Activated naive CD4-positive, alpha-beta T cell treated with anti-CD3 and anti-CD28 coated beads, Interleukin-2, amount 10 ng/mL, durations not matched to agents 7 days and 5 days (primary cell): ENCODE measurements at places on chromosomes 2 and 18.
A peak's percentile ranks its signal among the peaks of the same experiment; 100 is the strongest.

DNA sequence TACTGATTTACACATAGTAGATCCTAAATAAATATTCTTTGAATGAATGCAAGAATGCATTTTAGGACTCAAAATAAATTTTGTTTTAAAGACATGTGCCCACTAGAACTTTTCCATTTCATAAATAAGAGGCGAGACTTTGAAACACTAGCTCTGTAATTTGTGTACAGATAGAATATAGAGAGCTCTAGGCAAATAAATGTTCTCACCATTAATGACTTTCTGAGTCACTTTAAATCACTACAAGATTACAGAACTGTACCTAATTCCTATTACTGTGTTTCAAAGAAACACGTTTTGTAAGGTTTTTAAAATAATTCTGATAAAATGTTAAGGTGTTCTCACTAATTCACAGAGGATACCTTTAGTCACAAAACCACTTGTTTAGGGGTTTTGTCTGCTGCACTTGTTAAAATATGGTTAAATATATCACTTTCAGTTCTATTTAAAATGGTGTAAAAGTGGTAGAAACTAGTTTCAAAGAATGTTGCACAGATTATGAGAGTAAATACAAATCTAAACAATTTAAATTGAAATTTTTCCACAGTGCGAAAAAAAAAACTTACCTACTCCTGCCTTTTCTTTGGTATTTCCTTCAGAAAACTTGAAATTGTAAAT lies 158.7 kb upstream of the ZC3H15 start:
- no peak for DNase-seq

DNA sequence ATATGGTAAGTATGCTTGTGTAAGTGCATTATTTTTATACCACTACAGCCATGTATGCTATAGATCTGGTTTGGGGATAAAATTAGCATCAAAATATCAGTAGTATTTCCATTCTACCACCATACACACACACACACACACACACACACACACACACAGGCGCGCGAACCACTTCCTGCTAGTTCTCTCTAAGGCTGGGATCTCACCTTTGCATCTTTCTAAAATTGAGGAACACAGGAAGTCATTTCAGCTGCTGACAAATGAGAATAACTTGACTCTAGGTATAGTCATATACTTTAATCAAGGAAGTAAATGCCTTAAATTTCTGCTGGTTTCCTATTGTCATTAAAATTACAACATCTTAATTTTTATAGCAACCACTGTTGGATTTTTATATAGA lies 72.5 kb downstream of the RBM43 start:
- peak; percentile 41 for DNase-seq

DNA sequence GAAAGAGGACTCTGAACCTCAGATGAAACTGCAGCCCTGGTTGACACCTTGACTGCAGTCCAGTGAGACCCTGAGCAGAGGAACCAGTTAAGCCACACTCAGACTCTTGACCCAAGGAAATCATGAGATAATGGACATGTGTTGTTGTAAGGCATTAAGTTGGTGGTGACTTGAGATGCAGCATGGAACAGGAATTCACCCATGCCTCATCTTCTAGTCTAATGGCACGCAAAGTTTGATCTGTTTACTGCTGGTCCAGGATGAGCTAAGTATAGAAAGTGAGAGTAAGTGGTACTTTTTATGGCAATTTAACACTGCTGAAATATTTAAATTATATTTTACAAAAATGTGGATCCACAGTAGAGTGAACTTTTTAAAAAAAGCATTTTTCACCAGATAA lies 51.3 kb upstream of the LTBP1 start:
- no peak for DNase-seq

DNA sequence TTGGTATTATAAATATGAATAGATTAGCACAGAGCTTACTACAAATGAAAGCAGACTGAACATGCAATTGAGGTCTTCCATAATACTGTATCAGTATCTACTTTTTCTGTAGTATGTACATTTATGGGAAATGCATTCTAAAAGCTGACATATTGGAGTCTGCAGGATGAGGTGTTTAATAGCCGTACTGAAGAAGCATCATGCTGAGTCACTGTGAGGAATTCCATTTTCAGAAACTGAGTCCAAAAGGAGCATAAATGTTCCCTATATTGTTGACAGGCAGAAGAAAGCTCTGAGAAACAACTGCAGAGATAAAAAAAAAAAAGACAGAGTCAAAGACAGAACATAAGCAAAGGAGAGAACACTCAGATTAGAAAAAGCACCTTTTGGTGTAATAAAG lies 366.7 kb upstream of the SPHKAP start:
- no peak for DNase-seq

GRCh38 chr2:149467436-149467835 lies 120.1 kb downstream of the MMADHC start:
- DNase-seq = no peak

- DNase-seq = no peak
Measured at GRCh38 chr2:240856151-240856980, 12.3 kb upstream of the AGXT start.

GRCh38 chr2:102618452-102619413 lies 620 bp upstream of the SLC9A2 start:
- no peak for DNase-seq

DNA sequence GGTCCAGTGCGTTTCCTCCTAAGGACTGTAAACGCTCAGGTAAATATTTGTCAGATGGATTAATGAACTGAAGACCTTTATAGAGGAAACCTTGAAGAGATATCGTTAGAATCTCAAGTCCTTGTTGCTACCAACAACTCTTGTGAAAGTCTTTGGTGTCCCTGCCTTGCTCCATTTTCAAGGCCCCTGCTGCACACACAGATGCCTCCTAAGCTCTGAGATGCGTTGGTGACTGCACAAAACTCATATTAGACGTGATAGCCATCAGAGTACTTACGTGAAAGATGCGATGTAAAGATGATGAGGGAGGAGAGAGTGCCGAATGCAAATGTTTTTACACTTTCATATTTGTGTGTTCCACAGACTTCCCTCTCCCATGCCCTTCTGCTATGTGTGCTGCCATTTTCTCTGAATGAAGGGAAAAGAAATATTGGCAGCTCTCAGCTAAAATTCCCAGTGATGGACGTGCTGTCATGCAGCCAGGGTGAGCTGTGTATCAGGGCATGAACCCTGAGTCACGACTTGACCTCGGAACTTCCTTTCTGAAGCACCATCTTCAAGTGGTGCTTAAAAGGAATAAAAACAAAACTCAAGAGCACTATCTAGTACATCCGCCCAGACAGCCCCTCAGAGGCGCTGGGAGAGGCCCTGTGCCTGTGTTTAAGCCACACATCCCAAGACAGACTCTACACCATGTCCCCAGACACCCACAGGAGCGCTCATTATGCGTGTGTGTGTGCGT lies 117.4 kb downstream of the FAM210A start:
- DNase-seq = peak; percentile 45

GRCh38 chr2:6793371-6793770 lies 72.3 kb downstream of the CMPK2 start:
- DNase-seq = no peak

DNA sequence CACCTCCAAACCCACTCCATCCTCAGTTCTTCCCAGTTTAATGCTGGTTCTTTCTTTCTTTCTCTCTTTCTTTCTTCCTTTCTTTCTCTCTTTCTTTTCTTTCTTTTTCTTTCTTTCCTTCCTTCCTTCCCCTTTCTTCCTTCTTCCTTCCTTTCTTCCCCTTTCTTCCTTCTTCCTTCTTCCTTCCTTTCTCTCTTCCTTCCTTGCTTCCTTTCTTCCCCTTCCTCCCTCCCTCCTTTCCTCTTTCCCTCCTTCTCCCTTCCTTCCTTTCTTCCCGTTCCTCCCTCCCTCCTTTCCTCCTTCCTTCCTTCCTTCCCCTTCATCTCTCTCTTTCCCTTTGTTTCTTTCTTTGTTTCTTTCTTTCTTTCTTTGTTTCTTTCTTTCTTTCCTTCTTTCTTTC lies 50.9 kb downstream of the PDCL3 start:
- no peak for DNase-seq

DNA sequence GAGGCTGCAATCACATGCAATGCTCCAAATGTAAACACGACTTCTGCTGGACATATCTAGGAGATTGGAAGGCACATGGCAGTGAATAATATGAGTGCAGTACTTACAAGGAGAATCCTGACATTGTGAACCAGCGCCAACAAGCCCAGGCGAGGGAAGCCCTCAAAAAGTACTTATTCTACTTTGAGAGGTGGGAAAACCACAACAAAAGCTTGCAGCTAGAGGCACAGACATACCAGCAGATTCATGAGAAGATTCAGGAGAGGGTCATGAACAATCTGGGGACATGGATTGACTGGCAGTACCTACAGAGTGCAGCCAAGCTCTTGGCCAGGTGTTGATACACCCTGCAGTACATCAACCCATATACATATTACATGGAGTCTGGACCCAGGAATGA lies 475.7 kb upstream of the CDH2 start:
- DNase-seq = no peak

GRCh38 chr2:240498958-240499260 lies 58.9 kb downstream of the ANKMY1 start:
- peak; percentile 7 for DNase-seq
